Sciatic nerve (tissue), 2 donors: ENCODE measurements at places on chromosomes 5 and 9. TPM values are rescaled to one million over a fixed set of nuclear protein-coding genes. Genes with fewer than 3 reads are reported as not detected.
A peak's percentile ranks its signal among the peaks of the same experiment; 100 is the strongest.

Gene TOPORS
- 19.3 TPM for total RNA-seq

DNA sequence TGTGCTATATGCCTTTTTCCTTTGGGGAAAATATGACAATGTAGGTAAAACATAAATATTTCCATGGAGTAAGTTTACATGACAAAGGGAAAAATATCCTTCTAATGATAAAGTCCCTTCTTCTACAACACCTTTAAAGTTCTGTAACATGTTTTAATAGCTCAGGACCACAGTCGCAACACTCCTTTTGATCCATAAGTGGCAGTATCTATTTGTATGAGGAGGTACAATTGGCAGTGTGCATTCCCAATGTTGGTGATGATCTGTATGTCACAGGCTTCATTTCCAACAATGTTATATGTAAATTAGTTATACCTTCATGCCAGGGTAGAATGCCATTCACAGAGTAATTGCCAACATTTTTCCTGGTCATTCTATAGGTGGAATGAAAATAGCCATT lies 127.1 kb upstream of the CCNH start:
- DNase-seq, result no peak

Gene LEAP2
- total RNA-seq, result 2.9 TPM

Gene C5orf58
- not detected for total RNA-seq

Gene IL3
- not detected for total RNA-seq

DNA sequence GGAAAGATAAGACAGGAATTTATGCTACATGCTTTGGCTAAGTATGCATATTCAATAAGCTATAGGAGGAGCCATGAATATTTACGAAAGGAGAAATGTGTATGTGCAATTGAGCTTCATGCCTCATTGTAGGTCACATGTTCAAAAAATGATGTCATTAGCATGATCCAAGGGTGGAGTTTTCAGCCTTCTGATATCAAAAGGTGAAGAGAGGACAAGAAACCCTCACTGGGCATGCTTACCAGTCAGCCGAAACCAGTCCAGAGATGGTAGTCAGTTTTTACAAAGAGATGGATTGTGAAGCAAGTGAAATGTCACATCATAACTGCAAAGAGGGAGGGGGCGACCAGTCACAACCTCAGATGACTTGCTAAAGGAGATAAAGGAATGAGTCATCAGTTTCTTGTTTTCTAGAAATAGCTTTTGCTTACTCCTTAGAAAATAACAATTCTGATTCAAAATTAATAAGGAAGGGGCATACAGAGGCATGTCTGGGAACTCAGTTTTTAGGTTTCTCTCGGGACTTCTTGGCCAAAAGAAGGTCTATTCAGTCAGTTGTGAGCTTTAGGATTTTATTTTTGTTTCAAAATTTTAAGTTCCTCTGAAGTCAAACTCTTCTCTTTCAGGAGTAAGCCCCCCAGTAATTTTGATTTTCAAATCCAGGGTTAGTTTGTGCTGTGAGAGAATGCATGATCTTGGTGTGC lies 1067.8 kb upstream of the EDIL3 start:
- DNase-seq, result no peak

DNA sequence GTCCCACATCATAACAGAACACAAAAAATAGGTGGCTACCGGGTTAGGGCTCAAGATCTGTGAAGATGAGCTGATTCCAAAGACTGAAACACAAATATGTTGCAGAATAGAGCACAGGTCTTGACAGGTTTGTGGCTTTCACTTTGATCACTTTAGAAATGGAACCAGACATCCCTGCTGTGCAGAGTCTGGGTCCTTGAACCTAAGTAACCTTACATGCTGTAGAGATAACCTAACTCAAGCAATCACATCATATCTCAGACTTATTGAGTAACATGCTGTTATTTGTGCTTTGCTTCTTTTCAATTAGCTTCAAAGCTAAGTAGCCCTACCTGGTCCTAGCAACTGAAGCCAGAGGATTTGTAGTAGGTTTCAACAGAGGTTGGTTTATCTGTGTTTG lies 24.3 kb downstream of the FBXW2 start:
- no peak for DNase-seq

- no peak for DNase-seq
Measured at GRCh38 chr5:179786861-179787260, 6.9 kb upstream of the LTC4S start.

DNA sequence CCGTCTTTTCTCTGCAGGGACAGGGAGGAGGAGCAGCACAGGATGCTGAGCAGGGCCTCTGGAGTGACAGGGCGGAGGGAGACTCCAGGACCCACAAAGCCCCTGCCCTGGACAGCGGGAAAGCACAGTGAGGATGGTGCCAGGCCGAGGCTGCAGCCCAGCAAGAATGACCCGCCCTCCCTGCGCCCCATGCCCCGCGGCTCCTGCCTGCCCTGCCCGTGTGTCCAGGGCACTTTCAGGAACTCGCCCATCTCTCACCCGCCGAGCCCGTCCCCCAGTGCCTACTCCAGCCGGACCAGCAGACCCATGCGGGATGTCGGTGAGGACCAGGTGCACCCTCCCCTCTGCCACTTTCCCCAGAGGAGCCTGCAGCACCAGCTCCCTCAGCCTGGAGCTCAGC lies 9.1 kb upstream of the EXOC3 start:
- DNase-seq, result peak; percentile 36

- peak; percentile 32 for DNase-seq
Measured at GRCh38 chr5:10459080-10460055, 17.7 kb downstream of the ROPN1L start.

DNA sequence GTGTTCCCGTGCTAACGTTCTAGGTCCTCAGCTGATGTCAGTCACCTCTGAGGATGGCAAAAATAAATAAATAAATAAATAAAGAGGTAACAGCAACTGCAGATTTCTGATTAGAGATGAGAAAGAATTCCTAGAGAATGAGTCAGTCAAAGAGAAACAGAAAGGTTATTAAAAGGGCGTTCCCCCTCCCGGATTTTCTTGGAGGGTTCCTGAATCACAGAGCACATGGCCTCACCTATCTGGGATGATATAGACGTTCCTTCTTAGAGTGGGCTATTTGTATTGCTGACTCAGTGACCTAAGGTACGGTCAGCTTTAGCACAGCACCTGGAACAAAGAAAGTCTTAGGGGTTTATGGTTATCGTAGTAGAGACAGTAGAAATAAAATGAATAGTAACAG lies 30.6 kb downstream of the HTR4 start:
- DNase-seq, result no peak
